ENCODE measurements at places on chromosomes 2 and 18. TPM values are rescaled to one million over a fixed set of nuclear protein-coding genes. Genes with fewer than 3 reads are reported as not detected.

DNA sequence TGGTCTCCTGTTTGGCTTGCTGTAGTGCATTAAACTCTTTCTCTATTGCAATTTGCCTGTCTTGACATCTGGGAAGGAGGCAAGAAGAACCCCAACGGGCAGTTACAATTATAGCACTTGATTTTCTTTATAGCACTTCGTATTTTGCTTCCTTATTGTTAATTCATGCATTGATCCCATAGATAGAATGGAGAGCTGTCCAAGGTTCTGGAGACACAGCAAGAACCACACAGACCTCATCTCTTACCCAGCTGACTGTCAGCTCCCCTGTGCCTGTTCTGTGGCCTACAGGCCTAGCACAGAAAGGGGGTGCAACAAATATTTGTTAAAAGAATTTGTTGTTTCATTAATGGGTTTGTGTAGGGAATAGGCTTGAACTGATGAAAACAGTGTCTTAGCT lies 194.3 kb downstream of the GALNT1 start:
- H3K36me3 ChIP-seq: no peaks in the 10 kb centered on the region
- H3K4me3 ChIP-seq: no peak overlapping the region
- DNase-seq: no peak
- no peak overlapping the region for H3K27ac ChIP-seq
- H3K27me3 ChIP-seq: peaks cover 4% of the 10 kb centered on the region

Gene TEKT4
- 3.4 TPM for total RNA-seq

DNA sequence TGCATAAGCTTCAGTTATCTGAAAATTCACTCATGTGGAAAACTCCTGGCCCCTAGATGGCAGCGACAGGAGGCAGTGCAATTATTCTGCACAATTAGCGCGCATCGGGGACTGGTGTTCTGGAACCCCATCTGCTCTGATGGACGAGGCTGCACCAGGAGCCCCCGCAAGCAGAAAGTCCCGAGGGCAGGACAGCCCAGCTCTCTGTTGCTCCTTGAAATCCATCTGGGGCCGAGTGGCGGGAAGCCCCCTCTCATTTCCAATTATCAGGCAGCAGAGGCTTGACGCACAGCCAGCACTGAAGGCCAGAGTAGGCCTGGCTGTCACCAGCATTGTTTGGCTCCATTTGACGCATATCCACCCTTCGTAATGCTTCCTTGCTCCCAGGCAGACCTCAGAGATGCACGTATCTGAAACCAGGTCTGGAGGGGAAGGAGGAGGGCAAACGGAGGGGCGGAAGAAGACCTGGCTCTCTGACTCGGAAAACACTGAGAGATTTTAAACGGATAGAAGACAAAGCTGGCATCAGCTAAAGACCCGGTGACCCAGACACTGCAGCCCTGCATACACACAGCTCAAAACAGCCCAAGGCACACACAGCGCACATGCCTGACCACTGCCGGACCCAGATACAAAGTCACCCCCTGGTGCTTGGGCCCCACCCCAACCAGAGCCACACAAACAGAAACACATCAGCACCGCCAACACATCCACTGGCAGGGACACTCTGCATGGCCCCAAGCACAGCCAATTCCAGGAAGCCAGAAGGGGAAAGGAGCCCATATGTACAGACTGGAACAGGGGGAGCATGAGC lies 69.8 kb downstream of the TNS1 start:
- no peaks in the 10 kb centered on the region for H3K27me3 ChIP-seq
- H3K27ac ChIP-seq: peak overlapping the region; percentile 92
- peak overlapping the region; percentile 40 for H3K4me3 ChIP-seq
- peaks cover 9% of the 10 kb centered on the region for H3K36me3 ChIP-seq
- H3K4me1 ChIP-seq: peaks cover 100% of the 10 kb centered on the region

DNA sequence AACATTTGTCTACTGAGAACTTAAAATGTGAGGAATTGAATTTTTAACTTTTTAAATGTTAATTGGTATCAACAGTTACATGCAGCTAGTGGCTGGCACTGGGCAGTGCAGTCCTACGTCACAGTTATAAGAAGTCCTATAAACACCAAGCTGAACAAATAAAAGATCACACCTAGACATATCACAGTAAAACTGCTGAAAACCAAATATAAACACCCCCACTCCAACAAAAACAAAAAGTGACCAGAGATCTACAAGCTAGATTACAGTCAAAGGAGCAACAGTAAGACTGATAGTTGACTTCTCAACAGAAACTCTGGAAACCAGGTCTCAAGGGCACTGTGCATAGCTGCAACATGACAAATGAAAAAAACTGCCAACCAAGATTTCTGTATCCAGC lies 19.4 kb downstream of the TLK1 start:
- DNase-seq: no peak
- no peak overlapping the region for H3K4me3 ChIP-seq
- no peaks in the 10 kb centered on the region for H3K36me3 ChIP-seq
- H3K27ac ChIP-seq: no peak overlapping the region

- H3K36me3 ChIP-seq: no peaks in the 10 kb centered on the region
- H3K4me3 ChIP-seq: no peak overlapping the region
- H3K4me1 ChIP-seq: no peaks in the 10 kb centered on the region
- DNase-seq: no peak
- H3K27ac ChIP-seq: no peak overlapping the region
- H3K27me3 ChIP-seq: no peaks in the 10 kb centered on the region
These were observed 345.9 kb upstream of the SPHKAP start for GRCh38 chr2:228527197-228527881.

Gene FAM168B
- total RNA-seq: 74.1 TPM

All from lower lobe of right lung (tissue), 2 donors.